Urinary bladder (tissue), 4 donors: ENCODE measurements at places on chromosomes 11 and 22.

- DNase-seq, result no peak
Measured at GRCh38 chr11:39174196-39174595, 2285.3 kb downstream of the LRRC4C start.

- no peak for DNase-seq
Measured at GRCh38 chr22:45673482-45674175, 2.0 kb downstream of the ATXN10 start.

GRCh38 chr11:111871693-111872161 is 346 bp upstream of the ALG9 start:
- DNase-seq, result no peak

- no peak for DNase-seq
Measured at GRCh38 chr11:117420598-117420997, 92.9 kb downstream of the CEP164 start.

- DNase-seq, result no peak
Measured at GRCh38 chr11:30483056-30483455, 103.1 kb downstream of the MPPED2 start.
